ENCODE measurements at places on chromosomes 1 and 21.

DNA sequence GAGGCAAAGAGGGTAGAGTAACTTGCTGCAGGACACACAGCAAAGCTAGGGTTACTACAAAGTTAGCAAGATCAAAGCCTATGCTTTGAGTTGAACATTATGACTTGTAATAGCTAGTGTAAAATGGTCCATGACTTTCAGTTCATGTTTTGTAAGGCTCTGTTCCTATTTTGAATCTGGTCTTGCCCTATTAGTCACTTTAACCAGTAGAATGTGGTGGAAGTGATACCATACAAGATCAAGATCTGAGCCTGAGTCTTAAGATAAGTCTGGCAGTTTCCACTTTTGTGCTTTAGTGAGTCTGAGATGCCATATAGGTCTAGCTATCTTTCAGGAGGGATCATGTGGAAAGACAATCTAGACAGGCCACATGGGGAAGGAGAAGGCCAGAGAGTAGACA, 282.1 kb upstream of the BRINP3 start:
- no peak for DNase-seq

DNA sequence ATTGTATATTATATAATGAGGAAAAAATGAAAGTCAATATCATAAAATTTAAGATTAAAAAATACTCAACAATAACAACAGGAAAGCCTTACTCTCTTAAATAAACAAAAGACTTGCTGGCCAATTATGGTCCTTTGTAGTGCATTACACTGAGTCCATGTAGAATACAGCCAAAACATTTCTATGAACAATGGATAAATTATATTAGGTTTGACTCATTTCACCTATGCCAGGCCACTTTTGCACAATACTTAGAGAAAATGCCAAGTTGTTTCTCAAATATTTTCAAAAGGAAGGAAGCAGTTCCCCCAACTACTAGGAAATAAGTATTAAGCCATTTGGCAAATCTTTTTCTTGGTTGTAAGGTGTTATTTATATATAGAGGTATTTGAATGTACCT, 19.8 kb upstream of the UCK2 start:
- DNase-seq = no peak

GRCh38 chr1:1118876-1119220, 3.0 kb upstream of the C1orf159 start:
- DNase-seq = no peak

GRCh38 chr1:8643542-8644536, 173.6 kb downstream of the RERE start:
- DNase-seq = no peak

GRCh38 chr1:201506557-201507359, at the start of gene CSRP1:
Gene CSRP1 (minus strand): TSS chr1:201507123. CDS start chr1:201496303, 10,820 bp downstream.
- DNase-seq = peak; percentile 85

DNA sequence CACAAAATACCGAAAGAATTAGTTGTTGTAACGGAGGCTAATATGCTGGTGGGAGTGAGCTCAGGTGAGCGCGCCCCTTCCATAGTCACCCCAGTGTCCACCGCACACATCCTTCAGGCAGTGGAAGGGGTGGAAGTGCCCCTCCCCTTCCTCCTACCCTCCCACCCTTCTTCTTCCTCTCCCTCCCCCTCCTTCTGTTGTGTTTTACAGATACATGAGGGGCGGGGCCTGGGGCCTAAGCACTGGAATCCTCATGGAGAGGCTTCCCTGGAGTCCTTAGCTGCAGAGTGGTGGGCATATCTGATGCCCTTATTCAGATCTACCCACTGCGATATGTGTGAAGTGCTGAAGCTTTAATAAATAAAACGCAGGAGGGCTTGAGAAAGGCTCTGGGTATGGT, 10.3 kb upstream of the ADARB1 start:
- no peak for DNase-seq

DNA sequence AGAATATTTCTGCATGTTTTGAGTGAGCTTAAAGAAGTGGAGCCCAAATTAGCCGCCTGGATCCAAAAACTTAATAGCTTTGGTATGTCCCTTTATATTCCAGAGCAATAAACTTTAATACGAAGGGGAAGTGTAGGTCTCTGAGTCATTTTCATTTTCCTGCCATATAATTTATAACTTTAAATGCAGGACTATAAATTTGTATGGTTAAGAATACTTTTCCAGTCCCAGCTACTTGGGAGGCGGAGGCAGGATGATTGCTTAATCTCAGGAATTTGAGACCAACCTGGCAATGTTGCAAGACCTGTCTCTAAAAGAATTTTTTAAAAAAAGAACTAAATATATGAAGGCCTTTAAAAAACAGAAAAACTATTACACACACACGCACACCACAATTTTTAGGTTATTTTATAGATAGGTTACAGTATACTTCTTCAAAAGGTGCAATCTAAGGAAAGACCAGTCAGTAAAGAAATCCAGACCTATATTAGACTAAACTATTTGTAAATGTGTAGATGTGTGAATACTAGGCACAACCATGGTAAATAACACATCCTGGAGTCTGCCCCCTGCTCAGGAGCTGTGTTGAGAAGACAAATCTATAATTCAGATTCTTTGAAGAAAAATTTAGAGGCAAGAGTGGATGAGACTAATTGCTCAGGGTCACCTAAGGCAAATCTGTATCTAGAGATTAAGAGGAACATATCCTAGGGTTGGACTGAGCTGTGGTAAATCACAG, 80.3 kb downstream of the TTC3 start:
- DNase-seq = no peak

GRCh38 chr1:22799971-22800370, 89.3 kb downstream of the EPHB2 start:
- DNase-seq = no peak

GRCh38 chr1:19442154-19443096, 42.9 kb downstream of the CAPZB start:
- DNase-seq = no peak

DNA sequence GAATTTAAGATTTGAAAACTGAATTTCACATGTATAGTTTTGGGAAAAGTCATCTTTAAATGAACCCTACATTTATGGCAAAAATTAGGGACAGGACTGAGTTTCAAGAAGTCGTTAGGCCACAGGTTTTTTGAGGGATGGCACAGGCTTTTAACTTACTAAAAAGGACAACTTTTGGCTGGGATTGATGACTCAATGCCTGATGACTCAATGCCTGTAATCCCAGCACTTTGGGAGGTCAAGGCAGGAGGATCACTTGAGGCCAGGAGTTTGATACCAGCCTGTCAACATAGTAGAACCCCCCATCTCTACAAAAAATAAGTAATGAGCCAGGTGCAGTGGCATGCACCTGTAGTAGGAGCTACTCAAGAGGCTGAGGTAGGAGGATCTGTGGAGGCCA, 15.9 kb downstream of the UCK2 start:
- no peak for DNase-seq

GRCh38 chr21:31500071-31500470, 156.0 kb upstream of the TIAM1 start:
- no peak for DNase-seq

DNA sequence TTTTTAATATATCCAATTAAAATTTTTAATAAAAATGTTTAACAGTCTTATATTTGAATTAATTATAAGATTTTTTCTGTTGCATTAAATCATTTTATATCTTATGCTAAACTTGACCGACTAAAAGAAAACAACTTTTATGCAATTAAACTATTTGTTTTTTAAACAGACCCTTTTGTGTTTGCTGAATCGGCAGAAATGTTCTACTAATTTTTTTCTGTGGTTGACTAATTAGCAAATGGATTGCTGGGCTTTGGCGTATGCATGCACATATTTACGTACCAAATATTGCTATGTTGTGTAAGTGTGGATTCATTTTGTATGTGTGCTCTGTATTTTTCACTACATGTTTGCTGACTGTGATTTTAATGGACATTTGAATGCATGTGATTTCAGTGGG, 174.8 kb downstream of the PBX1 start:
- DNase-seq = no peak

DNA sequence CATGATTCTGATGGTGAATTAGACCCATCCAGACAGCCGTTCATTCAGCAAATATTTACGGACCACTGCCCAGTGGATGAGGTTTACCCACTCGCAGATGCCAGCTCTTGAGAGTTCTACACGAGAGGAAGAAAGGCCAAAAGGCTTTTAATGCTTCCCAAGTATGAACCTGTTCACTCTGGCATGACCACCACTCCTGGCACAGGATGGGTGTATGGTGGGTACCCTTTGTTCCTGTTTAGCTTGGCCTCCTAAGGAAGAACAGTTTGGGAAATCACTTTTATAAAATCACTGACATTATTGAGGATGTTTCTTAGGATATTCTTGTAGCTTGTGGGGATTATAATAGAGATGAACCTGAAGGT, 67.2 kb downstream of the HMGB4 start:
- no peak for DNase-seq

DNA sequence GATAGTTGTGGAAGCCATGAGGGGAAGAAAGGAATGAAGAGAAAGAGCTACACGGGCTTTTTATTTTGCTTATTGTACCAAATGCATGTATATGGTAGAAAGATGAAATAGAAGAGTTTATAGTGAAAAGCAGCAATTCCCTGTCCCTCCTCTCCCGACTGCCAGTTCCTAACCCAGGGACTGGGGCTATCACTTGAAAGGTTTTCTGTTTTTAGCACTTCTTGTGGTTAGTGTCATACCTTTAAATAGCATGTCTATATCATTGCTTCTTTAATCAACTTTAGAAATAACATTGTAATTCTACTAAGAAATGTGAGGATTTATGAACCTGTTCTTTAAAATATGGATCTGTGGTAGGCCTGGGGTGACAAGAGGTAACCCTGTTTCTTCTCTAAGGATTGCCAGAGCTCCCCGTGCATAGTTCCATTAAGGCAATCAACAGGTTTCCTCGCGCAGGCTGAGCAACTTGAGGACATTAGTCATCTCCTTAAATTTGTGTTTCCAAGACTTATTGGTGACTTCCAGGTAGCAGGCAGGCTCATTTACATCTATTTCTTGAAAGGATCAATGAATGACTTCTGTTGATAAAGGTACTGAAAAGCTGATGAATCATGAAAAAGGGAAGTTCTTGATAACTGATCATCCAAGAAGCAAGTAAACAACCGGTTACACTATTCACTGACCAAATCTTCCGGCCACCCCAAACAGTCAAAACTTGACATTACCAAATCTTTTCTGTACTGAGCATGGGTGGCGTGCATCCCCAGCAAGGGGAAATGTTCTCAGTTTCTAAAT, 37.8 kb upstream of the S1PR1 start:
- DNase-seq = peak; percentile 58

DNA sequence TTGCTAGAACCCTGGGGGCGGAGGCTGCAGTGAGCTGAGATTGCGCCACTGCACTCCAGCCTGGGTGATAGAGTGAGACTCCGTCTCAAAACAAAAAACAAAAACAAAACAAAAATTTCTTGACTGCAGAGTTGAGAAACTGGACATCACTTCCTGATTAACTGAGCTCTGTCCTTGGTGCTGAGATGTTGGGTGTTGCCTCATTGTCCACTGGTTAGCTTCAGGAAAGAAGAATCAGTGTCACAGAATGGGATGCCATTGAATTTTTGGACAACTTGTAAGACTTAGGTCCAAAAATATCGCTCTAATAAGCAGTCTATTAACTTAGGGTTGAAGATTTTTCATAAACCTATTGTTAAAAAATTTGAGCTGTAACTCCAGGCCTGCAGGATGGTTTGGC, 23.8 kb upstream of the KCNA10 start:
- DNase-seq = no peak

GRCh38 chr1:10785728-10786638, 10.5 kb downstream of the CASZ1 start:
- DNase-seq = no peak

DNA sequence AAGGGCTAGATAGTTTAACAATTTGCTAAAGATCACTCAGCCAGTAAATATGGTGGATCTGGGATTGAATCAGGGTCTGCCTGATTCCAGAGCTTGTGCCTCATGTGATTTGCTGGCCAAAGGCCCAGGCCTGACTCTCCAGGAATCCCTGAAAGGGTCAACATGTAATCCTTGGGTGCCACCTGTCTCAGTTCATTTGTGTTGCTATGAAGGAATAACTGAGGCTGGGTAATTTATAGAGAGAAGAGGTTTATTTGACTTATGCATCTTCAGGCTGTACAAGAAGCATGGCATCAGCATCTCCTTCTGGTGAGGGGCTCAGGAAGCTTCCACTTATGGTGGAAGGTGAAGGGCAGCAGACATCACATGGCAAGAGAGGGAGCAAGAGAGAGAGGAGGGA, 144.9 kb downstream of the FCRL5 start:
- no peak for DNase-seq

DNA sequence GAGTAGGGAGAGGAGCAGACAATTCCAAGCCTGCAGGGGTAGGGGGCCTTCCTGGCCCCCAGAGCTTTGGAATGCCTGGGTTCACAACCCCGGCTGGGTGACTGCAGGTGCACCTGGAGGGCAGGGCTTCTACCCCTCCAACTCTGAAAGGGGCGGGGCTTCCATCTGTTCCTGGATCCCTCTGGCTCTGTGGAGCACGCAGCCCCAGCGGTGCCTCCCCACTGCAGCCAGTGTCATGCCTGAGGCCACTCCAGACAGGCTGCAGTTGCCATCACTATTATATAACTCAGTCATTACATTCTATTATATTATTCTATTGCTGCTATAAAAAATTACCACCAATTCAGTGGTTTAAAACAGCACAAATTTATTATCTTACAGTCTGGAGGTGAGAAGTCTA, 12.5 kb upstream of the FNBP1L start:
- no peak for DNase-seq

GRCh38 chr1:158035014-158035413, 41.6 kb downstream of the KIRREL1 start:
- DNase-seq = no peak

DNA sequence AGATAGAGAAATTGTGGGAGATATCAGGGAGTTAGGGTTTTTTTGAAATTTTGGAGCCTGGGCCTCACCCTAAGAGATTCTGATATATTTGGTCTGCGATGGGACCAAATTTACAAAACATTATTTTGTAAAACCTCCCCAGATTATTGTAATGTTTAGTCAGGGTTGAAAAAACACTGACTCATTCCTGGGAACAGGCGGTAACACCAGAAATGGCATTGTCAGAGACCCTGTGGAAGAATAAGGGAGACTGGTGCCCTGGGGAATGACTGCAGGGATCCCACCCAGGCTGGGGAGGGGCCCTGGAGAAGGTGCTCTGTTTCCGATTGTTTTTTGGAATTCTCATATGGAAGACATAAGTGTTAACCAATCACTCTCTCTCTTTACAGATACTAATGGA, 13.1 kb upstream of the STRIP1 start:
- no peak for DNase-seq

DNA sequence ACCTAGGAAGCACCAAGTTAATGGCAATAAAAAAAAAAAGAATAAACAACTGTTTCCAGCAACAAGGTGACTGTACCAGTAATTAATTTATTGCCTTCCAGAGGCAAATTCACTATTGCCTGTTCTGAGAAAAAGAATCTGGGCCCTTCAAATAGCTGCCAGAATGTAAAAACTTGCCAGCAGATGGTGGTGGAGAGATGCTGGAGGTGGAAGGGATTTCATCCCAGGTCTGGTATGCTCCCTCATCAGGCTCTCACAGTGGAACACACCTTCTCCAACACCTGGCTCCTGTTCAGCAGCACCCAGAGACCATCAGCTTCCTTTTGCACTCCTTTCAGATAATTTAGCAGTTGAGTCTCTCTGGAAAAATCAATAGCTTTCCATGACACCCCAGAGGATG, 792.9 kb upstream of the ADAMTS5 start:
- no peak for DNase-seq
